Prostate gland (tissue), 2 donors: ENCODE measurements at places on chromosomes 6 and 20.
A peak's percentile ranks its signal among the peaks of the same experiment; 100 is the strongest.

- no peak for DNase-seq
Observed at GRCh38 chr6:90887764-90888163, 300.9 kb upstream of the MAP3K7 start.

DNA sequence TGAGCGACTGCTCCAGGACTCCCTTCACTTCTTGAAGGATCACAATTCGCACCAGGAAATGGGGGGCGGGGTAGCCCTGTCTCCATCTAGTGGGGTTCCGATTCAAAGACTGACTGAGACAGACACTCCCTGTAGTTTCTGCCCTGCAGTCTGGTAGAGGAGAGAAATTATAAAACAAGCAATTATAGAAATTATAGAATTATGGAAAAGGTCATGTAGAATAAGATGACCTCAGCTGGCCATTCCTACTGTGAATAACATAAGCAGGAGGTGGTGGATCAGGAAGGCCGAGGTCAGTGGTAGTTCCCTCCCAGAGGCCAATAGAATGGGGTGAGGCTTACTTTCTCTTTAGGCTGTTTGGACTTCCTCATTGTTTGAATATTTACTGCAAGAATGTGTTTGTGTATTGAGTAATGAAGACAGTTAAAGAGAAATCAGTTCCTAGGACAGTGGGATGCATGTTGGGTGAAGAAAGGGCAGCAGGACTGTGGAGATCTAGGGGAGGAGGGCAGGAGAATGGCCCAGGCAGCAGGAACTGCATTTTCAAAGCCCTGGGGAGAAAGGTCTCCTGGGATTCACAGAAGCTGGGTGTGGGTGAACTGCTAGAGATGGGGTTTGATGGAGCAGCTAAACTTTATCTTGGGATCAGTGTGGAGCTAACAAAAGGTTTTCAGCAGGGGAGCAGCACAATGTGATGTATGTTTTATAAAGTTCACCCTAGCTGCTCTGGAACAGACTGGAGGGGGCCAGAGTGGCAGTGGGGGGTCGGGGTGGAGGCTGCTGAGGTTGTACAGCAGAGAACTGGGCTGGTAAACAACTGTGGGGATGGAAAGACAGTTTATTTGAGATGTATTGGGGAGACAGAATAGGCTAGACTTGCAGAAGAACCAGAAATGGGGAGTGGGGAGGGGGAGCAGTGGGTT, 2.1 kb downstream of the ZNF341 start:
- no peak for DNase-seq

DNA sequence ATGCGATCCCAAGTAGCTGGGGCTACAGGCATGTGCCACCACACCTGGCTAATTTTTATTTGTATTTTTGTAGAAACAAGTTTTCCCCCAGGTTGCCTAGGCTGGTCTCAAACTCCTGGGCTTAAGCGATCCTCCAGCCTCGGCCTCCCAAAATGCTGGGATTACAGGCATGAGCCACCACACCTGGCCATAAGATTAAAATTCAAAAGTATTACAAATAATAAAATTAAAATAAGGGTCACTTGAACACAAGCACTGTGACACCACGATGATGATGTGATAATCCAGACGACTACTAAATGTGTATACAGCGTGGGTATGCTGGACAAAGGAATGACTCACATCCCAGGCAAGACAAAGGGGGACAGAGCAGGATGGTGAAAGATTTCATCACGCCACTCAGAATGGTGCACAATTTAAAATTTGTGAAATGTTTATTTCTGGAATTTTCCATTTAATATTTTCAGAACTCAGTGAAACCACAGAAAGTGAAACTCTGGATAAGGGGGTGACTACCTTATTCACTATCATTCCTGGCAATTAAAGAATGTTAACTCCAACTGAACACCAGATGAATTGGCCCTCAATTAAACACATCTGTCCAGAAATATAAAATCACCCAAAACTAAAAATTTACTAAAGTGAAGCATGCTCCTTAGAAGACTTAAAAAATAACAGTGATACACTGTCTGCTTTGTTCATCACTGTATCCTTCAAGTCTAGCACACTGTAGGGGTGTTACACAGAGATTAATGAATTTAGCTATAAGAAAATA, 13.1 kb downstream of the B4GALT5 start:
- DNase-seq: no peak

DNA sequence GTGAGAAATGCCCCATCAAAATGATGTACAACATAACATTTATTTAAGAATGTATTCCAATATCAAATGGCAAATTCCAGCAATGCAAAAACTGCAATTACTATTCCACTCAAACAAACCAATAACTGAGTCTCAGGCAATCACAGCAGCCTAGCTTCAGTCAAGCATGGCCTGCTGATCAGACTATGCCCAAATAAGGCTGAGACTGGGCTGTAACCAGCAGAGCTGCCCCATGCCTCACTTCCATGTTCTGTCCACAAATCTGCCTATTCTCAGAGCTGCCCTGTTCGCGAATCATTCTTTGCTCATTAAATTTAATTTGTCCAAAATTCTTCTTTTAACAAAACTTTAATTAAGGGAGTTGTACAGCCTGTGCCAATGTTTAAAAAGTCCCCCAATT, 155.4 kb downstream of the FNDC1 start:
- DNase-seq: no peak

- DNase-seq: peak; percentile 53
Observed at GRCh38 chr20:39874049-39874893, 814.8 kb downstream of the MAFB start.

DNA sequence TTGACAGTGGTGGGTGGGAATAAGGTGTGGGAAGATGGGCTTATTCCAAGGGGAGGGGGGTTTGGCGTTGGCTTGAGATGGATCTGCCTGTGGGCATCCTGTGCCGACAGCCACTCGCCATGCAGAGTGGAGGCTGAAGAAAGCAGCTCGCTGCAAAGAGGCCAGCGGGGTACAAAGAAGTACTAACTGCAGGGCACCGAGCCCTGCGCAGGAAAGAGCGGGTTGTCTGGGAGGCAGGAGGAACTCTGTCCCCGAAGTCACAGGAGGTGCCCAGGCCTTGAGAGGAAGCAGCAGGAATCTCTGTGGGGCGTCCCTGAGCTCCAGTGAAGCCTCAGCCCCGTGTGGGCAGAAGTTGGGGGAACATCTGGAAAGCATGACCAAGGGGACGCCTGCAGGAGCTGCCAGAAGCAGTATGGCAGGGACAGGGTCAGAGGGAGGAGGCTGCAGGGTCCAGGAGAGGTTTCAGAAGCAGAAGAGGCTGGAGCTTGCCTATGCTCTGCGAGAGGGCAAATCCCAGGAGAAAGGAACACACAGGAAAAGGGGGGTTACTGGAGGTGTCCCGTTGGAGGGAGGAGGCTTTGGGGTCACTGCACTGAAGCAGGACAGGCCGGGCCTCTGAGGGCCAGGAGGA, 77.2 kb downstream of the THBS2 start:
- DNase-seq: no peak

DNA sequence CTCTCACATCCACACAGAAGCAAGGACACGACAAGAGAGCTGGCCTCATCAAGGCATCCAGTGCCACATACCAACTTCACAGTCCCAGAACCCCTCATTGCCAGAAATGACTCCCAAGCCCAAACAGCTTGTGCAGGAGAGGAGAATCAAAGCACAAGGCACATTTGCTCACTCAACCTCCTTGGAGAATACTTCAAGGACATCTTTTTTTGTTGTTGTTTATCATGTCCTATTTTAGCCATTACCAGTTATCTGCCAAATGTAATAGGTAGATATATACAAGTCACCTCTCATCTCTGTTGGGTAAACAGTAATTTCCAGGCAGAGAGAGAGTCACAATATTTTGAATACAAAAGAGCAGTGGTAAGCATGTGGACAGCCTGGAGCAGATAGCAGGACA, 47.8 kb downstream of the RTN4IP1 start:
- DNase-seq: no peak

- DNase-seq: no peak
Observed at GRCh38 chr20:53855733-53856132, 214.7 kb downstream of the BCAS1 start.

- DNase-seq: no peak
Observed at GRCh38 chr6:140485740-140486449, 1111.4 kb upstream of the CITED2 start.

DNA sequence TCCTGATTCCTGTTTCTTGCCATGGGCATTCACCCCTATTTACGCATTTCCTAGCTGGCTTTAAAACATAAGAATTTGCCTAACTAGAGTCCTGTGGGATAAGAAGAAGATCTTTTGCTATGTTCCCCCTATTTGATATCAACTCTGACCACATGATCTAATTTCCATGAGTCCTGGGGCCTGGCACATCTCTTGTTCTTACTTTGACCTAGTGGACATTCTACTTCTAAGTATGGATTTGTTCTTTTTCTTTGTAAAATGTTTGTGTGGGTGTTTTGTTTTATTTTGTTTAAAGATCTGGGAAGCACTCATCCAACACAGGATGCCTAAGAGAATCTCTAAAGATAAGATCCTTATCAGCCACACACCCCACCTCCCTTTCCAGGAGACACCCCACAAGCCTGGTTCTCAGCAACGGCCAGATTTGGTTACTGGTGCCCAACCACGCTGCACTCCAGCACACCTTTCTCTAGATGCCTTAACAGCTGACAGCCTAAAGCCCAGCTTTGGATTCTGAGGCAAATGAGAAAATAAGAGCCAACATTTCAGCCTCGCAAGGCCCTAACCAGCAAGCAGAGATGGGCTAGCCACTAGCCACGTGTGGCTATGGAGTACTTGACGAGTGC, 74.7 kb downstream of the SLC23A2 start:
- DNase-seq: no peak

- DNase-seq: no peak
Observed at GRCh38 chr6:145044641-145045246, 690.6 kb downstream of the EPM2A start.

- DNase-seq: no peak
Observed at GRCh38 chr20:1646975-1647431, 10.6 kb downstream of the SIRPG start.

GRCh38 chr6:151063352-151063751, 176.4 kb upstream of the AKAP12 start:
- DNase-seq: no peak

DNA sequence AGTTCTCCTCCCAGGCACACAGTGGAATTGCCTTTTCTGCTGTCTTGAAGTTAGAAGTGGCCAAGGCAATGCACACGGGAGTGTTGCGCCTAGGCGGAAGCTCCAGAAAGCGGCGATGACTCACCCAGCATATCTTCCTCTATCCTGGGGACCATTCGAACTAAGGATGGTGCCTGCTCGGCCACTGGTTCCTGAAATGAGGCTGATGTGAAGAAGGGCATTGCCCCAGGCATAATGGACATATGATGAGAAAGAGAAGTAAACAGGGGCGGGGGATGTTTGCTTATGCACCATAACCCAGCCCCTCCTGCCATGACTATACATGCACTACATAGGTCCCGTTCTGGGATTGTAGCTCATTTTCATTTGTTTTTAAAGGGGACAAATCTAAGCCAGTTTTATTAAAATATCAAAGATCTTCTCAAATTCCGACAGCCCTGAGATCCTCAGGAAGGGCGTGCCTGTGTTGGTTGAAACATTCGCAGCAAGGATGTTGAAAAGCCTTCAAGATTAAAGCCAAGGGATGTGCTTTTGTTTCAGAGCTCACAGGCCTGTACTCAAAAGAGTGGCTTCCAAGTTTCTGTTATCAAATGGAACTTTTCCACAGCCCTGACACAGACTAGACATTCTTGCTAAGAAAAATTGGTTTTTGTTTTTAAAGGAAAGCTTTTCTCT, 218.5 kb downstream of the LY86 start:
- DNase-seq: no peak

- DNase-seq: no peak
Observed at GRCh38 chr6:134146268-134147033, 94.0 kb upstream of the SLC2A12 start.

DNA sequence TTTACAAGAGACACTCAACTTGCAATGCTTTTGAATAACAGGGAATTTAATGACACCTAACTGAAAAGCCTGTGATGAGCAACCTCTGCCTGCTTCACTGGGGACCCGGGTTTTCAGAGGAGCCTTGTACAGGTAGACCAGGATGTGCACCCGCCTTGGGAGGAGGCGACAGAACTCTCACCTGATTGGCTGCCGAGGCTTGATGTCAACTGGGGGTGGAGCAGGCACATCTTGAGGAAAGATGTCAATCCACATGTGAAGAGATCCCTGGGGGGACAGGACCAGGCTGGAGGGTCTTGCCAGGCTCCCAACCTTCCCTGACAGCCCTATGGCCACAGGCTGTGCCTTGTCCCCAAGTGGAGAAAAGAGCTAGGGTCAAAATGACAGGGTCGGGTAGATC, 19.8 kb downstream of the ERGIC3 start:
- DNase-seq: no peak

- DNase-seq: no peak
Observed at GRCh38 chr6:87881342-87881895, 166.2 kb upstream of the SPACA1 start.

DNA sequence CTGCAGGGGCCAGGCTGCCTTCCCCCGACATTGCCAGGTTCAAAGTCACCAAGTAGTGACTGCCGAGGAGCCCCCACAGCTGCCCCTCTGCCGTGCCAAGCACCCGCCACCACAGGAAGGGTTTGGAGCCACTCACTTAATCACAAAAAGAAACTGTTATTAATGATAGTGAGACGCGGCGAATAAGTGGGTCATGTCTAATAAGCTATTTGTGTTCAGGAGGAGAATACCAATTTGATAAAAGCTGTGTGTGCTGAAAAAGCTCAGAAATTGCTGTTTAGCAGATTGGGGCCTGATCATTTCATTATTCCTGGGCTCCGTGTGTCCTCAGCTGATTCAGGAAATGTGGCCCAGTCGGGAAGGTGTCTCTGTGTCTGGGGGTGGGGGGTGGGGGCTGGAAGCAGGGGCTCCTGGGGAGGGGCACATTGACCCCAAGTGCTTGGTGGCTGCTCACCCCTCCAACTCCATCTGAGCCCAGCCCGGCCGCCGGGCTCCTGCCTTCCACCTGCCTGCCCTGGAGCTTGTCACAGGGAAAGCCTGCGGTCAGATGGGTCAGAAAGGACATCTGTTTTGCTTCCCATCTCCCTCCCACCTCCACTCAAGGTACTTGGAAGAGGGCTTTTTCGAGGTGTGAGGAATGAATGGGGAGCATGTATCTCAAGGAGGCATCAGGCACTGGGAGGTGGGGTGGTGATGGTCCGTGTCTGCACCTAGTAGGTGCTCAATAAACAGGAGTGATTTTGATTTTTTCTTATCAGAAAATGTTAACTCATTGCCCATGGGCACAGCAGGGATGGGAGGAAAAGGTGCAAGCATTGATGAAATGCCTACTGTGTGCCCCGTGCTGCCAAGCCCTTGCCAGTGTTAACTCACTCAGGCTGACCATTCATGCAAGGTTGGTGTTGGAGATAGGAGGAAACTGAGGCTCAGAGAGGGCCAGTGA, 3.0 kb downstream of the VSTM2L start:
- DNase-seq: no peak

DNA sequence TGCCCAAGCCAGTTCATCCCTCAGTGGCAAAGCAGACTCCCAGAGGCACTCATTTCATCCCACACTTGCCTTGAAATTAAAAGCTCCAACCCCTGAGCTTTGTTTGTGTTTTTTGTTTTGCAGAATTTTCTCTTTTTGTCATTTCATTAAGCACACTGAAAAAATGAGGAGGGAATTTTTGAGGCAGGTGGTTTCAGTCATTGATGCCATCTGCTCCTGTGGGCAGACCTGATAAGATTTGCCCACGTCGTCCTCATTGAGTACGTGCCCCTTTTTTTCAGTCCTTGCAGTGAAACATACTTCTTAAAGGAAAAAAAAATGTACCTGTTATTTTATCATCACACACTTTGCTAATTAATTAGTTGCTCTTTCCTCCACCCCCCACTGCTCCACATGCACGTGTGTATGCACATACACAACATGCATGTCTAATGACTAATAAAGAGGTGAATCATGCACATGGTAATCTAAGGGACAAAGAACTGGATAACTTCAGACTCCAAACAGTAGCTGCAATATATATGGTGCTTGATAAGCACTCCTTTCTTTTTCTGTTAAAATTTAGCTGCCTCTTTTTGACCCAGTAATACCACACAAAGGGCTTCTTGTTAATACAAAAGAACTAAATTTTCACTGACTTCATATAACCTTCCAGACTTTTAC, 102.1 kb upstream of the TMEM181 start:
- no peak for DNase-seq
